ENCODE measurements at places on chromosomes 3 and 15.

- DNase-seq = no peak
Observed at GRCh38 chr3:161422171-161422700, 50.9 kb upstream of the SPTSSB start.

DNA sequence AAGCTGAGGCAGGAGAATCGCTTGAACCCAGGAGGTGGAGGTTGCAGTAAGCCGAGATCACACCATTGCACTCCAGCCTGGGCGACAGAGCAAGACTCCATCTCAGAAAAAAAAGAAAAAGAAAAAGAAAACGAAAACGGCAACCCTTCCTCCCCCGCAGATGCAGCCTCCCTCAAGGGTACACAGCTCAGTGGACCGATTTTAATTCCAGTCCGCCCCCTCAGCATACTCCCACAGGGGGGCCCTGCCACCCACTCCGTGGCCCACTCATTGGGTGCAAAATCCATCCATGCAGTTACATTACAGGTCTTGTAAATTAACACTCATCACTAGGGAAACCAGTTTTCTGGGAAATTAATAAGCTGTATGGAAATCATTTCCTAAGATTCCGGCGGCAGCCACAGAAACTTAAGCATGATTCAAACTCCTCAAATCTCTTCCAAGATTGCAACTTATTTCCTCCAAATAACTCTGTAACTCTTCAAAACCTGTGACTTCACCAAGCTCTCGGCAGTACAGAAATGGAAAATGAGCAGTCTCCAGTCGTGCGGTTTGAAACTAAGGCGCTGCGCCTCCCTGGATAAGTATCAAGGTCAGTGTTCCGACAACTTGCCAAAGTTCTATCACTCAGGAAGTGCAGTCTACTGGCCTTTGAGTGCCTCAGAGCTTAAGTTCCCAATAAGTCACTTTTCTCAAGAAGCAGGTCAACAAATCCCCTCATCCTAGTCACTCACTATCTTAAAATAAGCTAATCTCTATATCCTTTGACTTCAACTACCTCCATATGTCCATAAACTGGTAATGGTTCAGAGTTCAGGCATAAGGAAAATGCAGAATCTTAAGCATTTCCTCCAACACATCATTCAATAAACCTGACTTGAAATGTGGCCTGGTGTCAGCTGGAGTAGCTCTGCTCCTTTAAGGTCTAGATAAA is 24.7 kb upstream of the KLHL6 start:
- no peak for DNase-seq

DNA sequence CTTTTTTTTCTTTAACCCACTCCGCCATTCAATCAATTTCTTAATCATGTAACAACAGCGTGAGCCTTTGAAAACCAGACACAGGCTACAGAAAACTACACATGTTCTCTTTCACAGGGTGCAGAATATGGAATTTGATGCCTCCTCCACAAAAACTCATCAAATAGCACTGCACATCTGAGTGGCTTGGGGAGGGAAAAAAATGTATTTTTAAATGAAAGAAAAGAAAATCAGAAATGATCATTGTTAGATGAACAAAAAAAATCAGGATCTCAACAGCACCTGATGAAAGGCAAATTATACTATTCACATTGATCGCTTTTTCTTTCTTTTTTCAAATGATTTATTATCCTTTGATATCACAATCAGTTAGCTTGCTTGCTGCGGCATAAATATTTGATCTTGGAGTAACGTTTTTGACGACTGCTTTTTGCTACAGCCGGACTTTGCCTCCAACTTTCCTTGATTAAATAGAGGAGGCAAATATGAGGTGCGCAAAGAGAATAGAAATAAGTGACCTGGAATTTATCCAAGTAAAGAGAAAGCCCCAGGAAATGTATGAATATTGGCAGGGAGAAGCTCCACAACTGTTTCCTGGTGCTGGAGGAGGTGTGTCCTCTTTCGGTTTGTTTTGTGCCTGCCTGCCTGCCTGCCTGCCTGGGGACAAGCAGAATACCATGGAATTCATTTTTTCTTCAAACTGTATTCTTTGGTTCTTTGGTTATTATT is 63.1 kb downstream of the EDEM1 start:
- DNase-seq = no peak

DNA sequence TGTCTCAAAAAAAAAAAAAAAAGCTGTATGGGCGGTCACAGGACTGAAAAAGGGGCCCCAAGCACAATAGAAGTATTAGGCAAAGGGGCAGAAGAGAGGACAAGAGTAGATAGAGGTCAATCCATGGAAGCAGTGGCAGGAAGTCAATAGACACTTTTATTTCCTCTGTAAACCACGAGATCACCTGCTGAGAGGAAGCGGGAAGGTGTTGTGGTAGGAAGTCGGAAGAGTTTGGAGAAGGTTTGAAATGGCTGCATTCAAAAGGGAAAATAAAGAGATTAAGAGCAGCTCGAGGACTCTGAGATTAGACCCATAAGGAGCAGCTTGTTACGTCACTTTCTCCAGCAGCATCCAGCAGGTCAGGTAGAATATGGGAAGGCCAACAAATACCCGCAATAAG is 14.2 kb upstream of the ZNF148 start:
- DNase-seq = no peak

- no peak for DNase-seq
Observed at GRCh38 chr3:162973428-162973917, 1476.9 kb downstream of the OTOL1 start.

GRCh38 chr3:20622304-20622703 is 436.3 kb upstream of the SGO1 start:
- no peak for DNase-seq

- DNase-seq = no peak
Observed at GRCh38 chr3:150129166-150129565, 158.5 kb upstream of the PFN2 start.
